ENCODE measurements at places on chromosomes 4 and X.

GRCh38 chrX:20863649-20864048 lies 510.6 kb upstream of the CNKSR2 start:
- no peak for DNase-seq

DNA sequence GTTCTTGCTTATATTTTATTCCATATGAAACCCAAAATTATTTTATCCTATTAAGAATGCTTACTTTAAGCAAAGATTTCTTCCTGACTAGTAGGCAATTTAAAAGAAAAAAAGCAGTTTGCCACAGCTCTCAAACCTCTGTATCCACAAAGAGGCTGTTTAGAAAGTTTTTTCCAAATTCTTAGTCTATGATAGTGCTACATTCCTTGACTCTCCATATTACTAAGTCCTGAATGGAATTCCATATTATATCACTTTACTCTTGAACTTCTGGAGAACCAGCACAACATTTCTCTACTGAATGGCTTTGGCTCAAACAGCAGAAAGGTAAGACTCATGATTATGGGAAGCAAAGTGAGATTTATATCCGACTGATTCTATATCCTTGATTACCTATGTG lies 8.3 kb downstream of the SLC10A6 start:
- DNase-seq: no peak

DNA sequence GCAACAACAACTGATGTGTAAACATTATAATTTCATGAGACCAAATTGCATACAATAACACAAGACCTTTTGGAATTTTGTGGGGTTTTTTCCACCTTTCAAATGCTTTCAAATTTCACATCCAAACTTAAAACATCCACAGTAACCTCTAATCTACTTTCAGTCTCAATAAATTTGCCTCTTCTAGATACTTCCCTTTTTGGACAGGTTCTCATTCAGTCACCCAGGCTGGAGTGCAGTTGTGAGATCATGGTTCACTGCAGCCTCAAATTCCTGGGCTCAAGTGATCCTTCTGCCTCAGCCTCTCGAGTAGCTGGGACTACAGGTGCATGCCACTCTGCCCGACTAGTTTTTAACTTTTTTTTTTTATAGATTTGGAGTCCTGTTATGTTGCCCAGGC lies 556.6 kb downstream of the NLGN4X start:
- no peak for DNase-seq

DNA sequence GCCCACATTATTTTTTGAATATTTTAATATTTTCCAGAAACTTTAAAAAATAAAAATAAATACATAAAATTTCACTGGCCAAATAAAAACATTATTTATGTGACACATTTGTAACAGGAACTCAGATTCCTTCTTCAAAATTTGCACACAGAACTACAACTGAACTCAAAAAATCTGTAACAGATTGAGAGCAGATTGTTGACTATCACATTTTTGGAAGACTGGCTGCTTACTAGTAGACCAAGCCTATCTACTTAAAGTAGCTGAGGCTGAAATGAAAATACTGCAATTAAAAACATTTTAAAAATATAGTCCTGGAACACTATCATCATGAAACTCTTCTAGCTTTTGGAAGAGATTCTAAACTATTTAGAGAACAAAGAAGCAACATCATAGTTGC lies 203.9 kb downstream of the SH3BGRL start:
- DNase-seq: no peak

GRCh38 chrX:81120258-81120935 lies 81.3 kb downstream of the HMGN5 start:
- DNase-seq: no peak

GRCh38 chr4:104128850-104129213 lies 365.9 kb downstream of the CXXC4 start:
- DNase-seq: no peak

DNA sequence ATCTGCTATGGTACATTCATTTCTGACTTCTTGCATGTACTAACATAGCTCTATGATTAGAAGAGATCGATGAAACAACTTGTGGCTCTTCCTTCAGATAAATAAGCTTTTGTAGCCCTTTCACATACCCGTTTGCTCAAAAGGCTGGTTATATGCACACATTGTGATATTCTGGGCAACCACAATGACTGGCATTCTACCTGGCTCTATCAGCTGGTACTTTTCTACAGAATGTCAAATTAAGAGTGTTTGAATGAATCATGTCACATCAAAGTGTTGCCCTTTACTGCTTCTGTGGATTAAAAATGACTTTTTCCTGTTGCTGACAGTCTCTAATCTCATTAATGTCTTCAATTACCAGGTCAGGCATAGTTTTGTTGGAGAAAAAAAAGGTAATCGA lies 11.6 kb downstream of the PGRMC1 start:
- no peak for DNase-seq

GRCh38 chrX:71637253-71637618 lies 18.9 kb upstream of the CXCR3 start:
- DNase-seq: no peak
